HFFc6 (cell line): ENCODE measurements at places on chromosomes 3 and 15.

DNA sequence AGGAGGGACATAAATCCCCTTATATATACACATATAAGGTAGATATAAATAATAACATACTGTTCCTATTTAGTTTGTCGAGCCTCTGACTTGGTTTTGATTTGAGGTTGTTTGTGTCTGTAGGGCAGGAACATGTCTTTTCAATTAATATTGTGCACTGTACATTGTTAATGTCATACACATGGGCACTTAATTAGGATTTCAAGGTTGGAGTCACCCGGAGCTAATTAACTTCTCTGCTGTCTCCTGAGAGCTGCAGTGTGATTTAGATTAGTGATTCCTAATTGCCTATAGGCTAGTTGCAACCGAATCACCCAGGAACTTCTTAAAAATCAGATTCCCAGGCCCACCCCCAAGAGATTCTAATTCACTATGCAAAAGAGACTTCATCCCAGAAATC is 50.4 kb upstream of the FILIP1L start:
- no peak overlapping the region for H3K4me3 ChIP-seq
- no peaks in the 10 kb centered on the region for H3K27me3 ChIP-seq
- peak overlapping the region; percentile 2; the same call in 1 of the 2 replicates for H3K27ac ChIP-seq
- H3K36me3 ChIP-seq, result no peaks in the 10 kb centered on the region; the same call in 1 of the 2 replicates
- peaks cover 27% of the 10 kb centered on the region for H3K4me1 ChIP-seq
- no peak for DNase-seq

- no peak for DNase-seq
- H3K4me3 ChIP-seq, result no peak overlapping the region
- peaks cover 9% of the 10 kb centered on the region; the same call in 1 of the 2 replicates for H3K36me3 ChIP-seq
- no peak overlapping the region for H3K27ac ChIP-seq
- H3K4me1 ChIP-seq, result peaks cover 6% of the 10 kb centered on the region
Measured at GRCh38 chr3:170331143-170331542, 26.4 kb upstream of the SKIL start.

DNA sequence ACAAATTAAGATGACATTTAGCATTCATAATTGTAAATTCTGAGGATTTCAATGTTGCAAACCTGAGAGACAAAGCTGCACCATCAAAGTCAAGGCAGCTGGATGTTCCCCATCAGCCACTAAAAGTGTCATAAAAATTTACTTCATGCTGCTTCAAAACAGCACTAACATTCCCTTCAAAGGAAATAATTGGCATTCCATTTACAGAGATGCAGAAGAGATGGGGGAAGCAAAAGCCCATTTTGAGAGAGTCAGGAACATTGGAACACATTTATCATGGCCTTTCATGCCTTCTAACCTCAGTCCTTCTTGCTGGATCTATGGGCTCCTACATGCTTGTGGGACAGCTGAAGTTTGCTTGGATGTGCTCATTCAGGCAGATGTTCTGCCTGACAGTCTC is 6.4 kb upstream of the TMEM158 start:
- no peak overlapping the region for H3K4me3 ChIP-seq
- 0 out of 2 replicates have a peak, but pooled peaks cover 5% of the 10 kb centered on the region for H3K36me3 ChIP-seq
- H3K27ac ChIP-seq, result no peak overlapping the region
- no peak for DNase-seq

GRCh38 chr3:126345641-126346460 is 11.4 kb downstream of the KLF15 start:
- peaks cover 6% of the 10 kb centered on the region for H3K27me3 ChIP-seq
- H3K4me1 ChIP-seq, result no peaks in the 10 kb centered on the region
- DNase-seq, result no peak

GRCh38 chr15:31265090-31265870 is 61.4 kb upstream of the KLF13 start:
- no peaks in the 10 kb centered on the region for H3K4me1 ChIP-seq
- no peak for DNase-seq
- no peak overlapping the region for H3K27ac ChIP-seq
- H3K27me3 ChIP-seq, result peaks cover 14% of the 10 kb centered on the region

DNA sequence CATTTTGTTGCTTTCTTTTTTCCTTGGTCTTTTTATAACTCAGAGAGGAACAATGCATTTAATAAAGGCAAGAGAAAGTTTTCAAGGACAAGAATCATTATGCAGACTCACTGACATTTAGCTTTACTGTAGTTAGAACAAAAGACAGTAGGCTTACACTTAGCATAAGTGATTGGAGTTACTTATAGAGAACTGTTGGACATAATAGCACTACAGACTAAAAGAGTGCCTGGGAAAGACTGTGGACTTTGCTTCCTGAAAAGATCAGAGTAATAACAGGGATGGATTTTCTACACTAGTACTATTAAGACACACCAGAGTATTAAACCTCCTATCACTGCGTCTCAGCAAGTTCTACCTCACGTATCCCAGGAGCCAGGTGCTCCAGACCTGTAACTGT is 39.3 kb upstream of the SPRED1 start:
- H3K36me3 ChIP-seq, result no peaks in the 10 kb centered on the region
- H3K4me3 ChIP-seq, result no peak overlapping the region
- H3K27me3 ChIP-seq, result peaks cover 13% of the 10 kb centered on the region; the same call in 1 of the 2 replicates
- peaks cover 17% of the 10 kb centered on the region for H3K4me1 ChIP-seq

- H3K27ac ChIP-seq, result no peak overlapping the region
- H3K4me3 ChIP-seq, result no peak overlapping the region
- no peak for DNase-seq
- no peaks in the 10 kb centered on the region for H3K4me1 ChIP-seq
Measured at GRCh38 chr15:88127432-88127790, 129.1 kb downstream of the NTRK3 start.

DNA sequence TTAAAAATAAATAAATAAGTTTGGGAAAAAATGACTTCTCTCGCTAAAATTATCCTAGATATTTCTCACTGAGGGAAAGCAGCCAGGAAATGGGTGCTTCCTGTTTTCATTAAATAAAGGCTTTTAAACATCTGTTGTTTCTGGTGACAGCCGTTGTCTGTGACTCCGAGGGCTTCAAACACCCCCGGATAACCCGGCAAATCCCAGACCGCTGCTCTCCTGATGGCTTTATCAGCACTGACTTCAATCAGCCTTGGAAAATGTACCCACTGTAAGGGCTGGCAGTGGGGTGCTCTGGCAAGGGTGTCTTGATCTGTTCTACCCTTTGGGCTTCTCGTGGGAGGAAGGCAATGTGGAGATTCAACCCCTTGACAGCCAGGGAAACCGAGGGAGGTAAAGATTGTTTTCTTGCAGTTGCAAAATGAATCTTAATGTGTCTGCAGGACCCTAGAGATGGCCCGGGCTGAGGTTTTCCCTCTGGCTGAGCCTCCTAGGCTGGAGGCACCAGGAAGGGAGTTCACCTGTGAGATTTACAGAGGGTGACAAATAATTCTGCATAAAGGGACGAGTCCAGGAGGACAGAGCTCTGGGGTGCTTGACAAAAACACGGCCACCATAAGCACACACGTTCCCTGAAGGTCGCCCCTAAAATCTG is 33.6 kb upstream of the SEC13 start:
- peak overlapping the region; percentile 44 for H3K4me3 ChIP-seq
- peaks cover 70% of the 10 kb centered on the region for H3K4me1 ChIP-seq
- H3K36me3 ChIP-seq, result no peaks in the 10 kb centered on the region
- H3K27ac ChIP-seq, result peak overlapping the region; percentile 50

- no peak overlapping the region for H3K4me3 ChIP-seq
- DNase-seq, result no peak
Measured at GRCh38 chr3:115862099-115862498, 238.8 kb downstream of the GAP43 start.

GRCh38 chr3:9675736-9676290 is 26.5 kb downstream of the MTMR14 start:
- peaks cover 16% of the 10 kb centered on the region for H3K36me3 ChIP-seq
- H3K4me3 ChIP-seq, result no peak overlapping the region
- H3K27me3 ChIP-seq, result no peaks in the 10 kb centered on the region; the same call in 1 of the 2 replicates
- H3K27ac ChIP-seq, result no peak overlapping the region; the same call in 1 of the 2 replicates

GRCh38 chr3:66038384-66038725 is 363 bp downstream of the MAGI1 start:
- no peak for DNase-seq
- peaks cover 75% of the 10 kb centered on the region for H3K4me1 ChIP-seq
- H3K27ac ChIP-seq, result peak overlapping the region; percentile 96

DNA sequence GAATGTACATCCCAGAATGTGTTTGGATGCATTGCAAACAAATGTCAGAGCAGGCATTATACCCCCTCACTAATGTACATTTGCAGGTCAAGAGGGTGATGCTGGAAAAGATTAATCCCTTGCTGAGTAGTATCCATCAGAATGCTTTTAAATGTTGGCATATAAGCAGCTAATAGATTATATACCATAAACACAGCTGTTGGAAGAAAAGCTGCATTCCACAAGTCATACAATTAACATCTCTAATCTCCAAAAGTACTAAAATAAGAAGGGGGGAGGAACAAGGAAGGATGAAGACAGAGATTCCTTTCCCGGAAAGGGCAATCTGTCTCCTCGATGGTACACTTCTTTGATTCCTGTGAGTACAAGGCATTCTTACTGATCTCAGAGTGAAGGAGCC is 445.7 kb upstream of the CDIN1 start:
- H3K27me3 ChIP-seq, result peaks cover 6% of the 10 kb centered on the region
- peaks cover 8% of the 10 kb centered on the region for H3K4me1 ChIP-seq
- H3K36me3 ChIP-seq, result no peaks in the 10 kb centered on the region
- no peak overlapping the region for H3K27ac ChIP-seq
